ENCODE measurements at places on chromosomes 11 and 22.

GRCh38 chr11:8098361-8098760 is 17.4 kb downstream of the TUB start:
- DNase-seq = no peak

DNA sequence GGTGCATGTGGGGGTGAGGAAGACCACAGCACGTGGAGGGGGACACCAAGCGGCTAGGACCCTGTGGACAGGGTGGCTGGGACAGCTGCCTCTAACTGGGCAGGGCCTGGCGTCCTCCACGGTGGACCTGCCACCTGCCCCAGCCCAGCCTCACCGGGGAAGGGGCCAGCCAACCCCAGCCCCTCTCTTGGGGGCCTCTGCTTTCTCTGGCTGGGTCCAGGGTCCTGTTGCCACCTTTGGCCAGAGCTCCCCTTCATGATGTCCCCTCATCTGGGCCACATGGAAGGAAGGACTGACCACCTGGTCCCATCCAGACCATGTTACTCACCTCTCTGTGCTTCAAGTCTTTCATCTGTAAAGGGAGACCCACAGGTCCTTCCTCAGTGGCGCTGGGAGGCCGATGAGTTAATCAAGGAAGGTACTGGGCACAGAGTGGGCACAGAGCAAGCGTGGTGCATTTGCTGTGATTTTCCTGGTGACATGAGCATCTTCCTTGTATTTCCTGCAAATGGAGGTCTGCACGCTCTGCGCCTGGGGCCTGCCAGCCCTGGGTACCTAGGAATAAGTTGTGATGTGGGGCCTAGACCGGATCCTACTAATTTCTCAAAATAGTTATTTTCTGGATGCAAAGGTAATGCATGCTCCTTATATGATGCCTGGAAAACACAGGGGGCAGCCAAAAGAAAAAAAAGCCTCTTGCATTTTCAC is 538.4 kb downstream of the TBC1D22A start:
- DNase-seq = peak; percentile 7

DNA sequence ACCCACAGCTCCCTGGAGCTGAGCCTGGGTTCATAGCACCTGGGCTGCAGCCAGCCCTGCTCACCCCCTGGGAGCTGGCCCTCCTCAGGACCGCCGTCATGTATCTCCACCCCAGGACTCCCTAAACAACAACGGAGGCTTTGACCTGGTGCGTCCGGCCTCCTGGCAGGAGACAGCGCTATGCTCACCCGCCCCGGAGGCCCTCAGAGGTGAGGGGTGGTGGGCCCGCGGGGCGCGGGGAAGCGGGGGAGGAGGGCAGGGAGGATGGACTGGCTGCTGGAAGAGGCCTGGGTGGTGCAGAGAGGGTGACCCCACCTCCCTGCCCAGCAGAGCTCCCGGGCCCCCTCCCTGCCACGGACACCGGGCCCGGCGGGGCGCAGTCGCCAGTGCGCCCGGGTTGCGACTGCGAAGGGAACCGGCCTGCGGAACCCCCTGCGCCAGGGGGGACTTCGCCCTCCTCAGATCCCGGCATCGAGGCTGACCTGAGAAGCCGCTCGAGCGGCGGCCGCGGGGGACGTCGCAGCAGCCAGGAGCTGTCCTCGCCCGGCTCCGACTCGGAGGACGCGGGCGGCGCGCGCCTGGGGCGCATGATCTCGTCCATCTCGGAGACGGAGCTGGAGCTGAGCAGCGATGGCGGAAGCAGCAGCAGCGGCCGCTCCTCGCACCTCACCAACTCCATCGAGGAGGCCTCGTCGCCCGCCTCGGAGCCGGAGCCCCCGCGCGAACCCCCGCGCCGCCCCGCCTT is 3.1 kb downstream of the MAPK8IP2 start:
- no peak for DNase-seq

- no peak for DNase-seq
These were observed 67.2 kb upstream of the OLFML1 start for GRCh38 chr11:7418061-7418460.

DNA sequence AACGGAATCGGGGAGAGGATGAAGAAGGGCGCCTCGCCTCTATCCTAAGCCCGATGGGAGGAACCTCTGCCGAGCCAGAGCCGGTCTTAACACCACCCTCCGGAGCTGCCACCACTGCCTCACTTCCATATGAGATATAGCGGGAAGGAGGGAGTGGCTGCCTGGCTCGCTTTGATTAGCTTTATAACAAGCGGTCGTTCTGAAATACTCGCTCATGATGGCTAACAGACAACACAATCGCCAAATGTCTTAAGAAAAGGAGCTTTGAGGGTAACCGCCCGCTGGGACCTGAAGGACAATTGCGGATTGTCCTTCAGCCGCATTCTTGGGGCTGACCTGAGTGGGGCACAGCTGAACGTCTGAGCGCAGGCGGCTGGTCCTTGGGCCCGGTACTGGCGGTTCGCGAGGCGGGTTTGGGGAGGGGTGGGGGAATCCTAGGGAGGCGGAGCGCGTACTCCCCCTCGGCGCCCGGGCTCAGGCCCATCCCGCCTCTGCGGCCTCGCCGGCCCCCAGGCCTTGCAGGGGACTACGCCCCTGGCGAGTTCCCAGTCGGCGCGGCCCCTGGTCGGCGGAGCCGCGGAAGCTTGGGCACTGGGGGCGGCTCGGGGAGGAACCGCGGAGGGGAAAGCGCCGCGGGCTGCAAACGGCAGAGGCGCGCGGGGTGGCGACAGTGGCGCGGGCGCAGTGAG is at the start of gene PLAAT5:
TSS of gene PLAAT5 (minus strand) at position 617 of the 689 bp plus-strand sequence. CDS start at position 484, 133 bp downstream.
- DNase-seq = no peak

DNA sequence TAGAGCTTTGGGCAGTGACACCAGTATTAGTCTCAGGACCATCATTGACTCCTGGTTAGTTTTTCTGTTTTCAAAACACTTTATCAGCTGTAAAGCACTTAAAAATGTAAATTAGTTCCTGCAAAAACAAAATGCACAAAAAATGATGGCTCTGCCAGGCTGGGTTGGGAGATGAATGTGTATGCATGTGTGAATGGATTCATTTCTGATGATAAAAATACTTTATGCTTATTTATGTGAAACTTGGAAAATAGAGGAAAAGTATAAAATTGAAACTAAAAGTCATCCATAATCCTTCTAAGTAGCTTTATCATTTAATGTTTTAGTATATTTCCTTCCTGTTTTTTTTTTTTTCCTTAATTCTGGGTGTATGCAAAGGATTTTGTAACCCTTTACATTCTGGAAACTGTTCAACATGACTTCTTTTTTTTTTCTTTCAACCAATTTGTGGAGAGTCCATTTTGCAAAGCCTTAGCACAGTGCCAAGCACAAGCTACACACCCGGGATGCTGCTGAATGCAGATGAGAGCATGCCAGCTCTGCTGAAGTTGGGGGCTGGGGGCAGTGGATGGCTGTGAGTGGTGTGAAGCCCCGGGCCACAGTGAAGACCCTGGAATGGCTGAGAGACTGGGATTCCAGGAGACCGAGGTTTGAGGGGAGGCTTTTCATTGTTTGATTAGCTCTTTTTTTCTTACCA is 37.6 kb downstream of the PTPRJ start:
- DNase-seq = no peak

DNA sequence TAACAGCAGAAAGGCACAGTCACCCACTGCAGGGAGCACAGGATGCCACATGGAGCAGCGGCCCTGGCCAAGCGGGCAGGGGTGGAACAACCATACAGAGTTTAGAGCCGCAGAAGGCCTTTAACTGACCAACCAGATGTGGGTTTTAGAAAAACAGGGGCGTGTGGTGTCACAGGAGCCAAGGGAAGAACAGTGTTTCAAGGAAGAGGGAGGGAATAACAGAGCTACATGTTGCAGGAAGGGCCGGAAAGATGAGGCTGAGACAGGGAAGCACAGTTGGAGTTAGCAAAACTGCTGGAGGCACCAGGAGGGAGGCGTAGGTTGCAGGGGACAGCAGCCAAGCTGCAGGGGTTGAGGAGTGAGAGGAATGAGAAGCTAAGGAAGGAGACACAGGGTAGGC is 7.8 kb upstream of the NAA40 start:
- DNase-seq = no peak

DNA sequence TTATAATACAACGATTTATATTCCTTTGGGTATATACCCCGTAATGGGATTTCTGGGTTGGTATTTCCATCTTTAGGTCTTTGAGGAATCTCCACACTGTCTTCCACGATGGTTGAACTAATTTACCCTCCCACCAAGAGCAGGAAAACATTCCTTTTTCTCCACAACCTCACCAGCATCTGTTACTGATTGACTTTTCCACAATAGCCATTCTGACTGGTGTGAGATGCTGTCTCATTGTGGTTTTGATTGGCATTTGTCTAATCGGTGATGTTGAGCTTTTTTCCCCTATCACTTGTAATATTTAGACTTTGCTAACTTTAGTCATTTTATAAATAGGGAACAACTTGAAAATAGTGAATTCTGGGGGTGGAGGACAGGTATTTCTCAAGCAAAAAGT is 58.1 kb downstream of the PPFIA1 start:
- no peak for DNase-seq

GRCh38 chr11:126469311-126469710 is 113.8 kb downstream of the ST3GAL4 start:
- DNase-seq = no peak

DNA sequence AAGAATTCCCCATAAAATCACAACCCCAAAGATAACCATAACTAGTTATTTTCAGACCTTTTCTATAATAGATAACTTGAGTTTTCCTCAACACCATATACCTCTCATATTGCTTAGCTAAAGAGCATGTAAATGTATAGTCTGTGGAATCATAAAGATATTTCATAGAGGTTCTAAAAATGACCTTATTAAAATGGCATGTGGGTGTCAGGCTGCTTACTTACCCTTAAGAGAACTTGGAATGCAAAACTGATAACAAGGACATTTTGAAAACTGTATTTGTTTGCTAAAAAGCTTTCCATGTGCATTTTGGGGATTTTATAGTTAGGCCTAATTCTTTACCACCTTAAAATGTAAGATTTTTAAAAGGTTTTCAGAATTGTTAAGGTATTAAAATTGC is 4.7 kb downstream of the SIK2 start:
- no peak for DNase-seq

- DNase-seq = no peak
These were observed 10.5 kb upstream of the C11orf24 start for GRCh38 chr11:68282141-68282860.

DNA sequence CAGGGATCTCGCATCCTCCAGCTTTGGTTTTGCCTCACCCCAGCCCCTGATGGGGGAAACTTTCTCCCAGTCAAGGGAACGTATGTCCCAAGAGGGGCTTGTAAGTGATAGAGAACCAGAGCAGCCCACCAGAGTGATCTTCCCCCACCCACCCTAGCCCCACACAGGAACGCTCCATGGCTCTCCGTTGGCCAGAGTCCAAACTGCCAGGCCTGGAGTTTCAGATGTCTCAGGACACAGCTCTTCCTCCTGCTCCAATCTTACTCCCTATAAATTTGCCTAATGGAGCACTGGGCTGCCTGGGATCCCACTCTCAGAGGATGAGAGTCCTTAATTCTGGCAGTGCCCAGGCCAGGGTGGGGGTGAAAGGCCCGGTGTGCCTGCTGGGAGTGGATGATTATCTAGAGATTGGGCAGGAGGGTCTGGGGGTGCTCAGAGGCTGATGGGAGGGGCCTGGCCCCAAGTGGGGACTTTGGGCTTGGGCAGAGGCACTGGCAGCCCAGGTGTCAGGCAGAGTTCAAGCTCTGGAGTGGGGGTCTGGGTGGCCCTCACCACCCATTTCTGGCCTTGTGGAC is 79.9 kb downstream of the WNT7B start:
- no peak for DNase-seq

DNA sequence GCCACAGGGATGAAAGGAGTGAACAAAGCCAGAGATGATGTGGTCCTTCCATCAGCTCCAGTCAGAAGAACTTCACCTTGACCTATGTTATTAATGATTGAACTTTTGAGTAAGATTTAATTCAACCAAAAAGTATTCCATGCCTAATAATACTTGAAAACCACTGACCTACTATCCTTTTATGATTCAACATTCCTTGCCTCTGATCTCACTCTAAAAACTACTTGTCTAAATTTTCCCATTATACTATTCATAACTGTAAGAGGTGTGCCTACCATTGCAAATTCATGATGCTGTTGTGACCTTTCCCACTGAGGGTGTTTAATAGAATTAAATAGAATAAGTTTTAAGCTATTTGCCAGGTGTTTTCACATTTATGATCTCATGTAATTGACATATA is 164.7 kb upstream of the GUCY1A2 start:
- no peak for DNase-seq

DNA sequence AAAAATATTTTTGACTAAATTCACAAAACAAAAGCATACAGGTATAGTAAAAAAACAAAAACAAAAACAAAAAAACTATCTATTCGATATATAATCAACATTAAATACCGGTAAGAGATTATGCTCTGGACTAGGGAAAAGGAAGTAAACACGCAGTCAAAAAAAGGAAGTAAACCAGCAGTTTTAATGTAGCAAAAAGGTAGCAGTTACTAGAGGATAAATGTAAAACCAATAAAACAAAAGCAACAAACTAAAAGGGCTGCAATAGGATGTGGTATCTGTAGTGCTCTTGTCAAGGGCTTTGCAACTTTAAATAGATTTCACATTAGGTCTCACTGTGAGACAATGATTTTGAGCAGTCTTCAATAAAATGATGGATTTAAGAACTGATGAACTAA is 2.4 kb downstream of the TRIM22 start:
- no peak for DNase-seq
